ENCODE measurements at places on chromosomes 12 and 14.

DNA sequence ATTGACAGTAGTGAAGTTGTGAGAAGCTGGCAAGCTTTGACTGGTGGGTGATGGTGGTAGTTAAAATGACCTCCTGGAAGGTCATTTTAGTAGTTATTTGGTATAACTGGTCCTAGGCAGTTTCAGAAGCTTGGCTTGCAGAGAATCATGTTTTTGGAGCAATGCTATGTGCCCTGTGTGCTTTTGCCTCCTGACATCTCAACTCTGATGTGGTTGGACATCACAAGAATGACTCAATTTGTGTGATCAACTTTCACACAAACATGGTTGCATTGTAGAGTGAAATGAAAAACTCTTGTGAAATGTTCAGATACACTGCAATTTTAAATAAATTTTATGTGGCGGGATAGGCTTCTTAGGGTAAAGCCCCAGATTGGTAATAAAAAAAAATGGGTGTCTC, 8.3 kb upstream of the ABCD2 start:
- DNase-seq: no peak

DNA sequence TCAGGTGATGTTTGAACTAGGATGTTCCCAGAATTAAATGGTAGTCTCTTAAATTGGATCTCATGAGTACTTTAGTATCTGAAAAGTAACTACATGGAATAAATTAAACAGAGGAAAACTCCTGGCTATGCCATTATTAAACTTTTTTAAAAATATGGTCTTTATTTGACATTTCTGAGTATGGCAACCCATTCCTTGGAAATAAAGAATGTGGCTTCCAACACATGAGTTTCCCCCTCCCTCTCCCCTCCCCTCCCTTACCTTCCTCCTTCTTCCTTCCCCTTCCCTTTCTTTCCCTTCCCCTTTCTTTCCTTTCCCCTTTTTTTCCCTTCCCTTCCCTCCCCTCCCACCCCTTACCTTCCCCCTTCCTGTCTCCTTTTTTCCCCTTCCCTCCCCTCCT, 940.2 kb downstream of the DIO2 start:
- no peak for DNase-seq

- DNase-seq: no peak
These were observed 9.3 kb downstream of the ST8SIA1 start for GRCh38 chr12:22325218-22325617.

- no peak for DNase-seq
These were observed 5.6 kb upstream of the NIN start for GRCh38 chr14:50836515-50836914.

DNA sequence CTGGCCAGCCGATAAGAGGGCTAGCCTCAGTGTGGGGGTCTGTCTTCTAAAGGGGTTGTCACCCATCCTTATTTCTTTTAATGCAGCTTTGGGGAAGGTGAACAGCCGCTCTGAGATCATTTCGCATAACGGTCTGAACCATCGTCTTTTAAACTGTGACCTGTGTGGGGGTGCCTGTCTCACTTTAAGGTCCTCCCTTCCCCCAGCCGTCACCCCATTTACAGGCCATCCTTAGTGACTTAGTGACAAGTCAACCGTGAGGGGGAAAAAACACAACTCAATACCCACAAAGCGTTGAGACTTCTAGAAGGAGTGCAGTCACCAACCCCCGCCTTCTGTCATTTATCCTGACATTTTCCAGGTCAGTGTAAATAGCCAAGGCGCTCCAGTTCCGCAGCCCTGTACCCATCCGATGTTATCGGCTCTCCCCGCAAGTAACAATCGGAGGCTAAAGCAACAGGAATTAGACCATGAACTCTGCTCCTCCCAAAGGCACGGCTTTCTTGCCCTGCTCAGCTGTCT, 505 bp upstream of the DENND5B start:
- DNase-seq: peak; percentile 53

DNA sequence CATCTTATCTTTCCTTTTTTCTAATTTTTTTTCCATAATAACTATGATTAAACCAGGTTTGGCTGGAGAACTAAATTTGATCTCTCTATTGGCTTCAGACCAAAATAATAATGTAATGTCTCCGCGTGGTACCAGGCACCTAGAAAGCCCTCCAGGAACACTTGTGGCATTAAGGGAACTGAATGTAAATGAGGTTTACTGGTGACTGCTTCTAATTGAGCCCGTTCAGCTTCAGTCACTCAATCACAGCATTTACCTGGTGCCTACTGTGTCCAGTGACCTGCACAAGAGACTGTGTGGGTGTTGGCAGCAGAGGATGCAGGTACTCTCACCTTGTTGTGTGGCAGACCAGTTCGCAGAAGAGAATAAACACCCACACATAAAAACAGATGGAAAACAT, 302.5 kb downstream of the DPF3 start:
- no peak for DNase-seq

DNA sequence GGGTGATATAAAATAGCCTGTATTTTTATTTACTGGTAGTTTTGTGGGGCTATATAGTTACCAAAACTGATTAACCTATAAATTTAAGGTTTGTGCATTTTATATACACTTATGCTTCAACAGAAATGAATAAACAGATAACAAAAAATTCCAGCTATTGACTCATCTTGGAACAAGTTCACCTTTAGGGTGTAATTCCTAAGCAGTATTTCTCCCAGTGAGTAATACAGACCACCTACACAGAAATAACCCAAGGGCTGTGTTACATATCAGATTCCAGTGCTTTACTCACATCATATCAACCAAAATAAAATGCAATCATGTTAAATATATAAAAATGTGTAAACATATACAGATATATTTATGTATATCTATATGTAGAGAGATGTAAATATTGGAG, 345.6 kb downstream of the ADAMTS20 start:
- DNase-seq: peak; percentile 78

DNA sequence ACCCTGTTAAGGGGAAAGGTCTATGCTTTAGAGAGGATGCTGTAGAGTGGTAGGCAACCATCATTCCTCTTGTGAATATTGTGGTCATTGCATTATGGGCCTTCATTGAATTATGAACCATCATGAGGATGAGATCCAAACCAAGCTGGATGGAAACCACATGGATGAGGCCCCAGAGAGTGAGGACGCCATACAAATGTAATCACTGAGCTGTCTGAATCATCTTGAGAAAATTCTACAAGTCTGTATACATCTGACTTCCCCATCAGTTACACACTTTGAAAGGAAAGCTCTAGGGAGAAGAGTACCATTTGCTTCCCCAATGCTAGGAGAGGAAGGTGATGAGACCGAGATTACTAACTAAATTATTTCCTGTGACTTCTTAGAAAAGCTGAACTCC, 172.9 kb downstream of the CACNA1C start:
- no peak for DNase-seq
